Activated CD4-positive, alpha-beta T cell treated with anti-CD3 and anti-CD28 coated beads for 24 hours (primary cell): ENCODE measurements at places on chromosomes 6 and 20.

DNA sequence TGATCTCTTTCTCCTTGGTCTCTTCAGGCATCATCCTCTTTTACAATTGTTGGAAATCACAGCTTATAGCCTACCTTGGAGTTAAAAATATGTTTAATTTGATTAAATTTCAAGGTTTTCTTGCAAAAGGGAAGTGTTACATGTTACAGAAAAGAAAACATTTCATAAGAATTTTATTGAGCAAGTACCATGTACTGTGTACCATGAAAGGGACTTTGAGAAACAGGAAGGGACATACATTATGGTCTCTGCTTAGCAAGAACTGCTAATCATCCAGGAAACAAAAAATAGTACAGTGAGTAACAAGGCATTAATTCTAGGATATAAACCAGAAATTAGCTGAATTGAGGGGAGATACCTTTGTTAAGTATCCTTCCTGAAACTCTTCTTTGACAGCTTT, 145.3 kb upstream of the SPACA1 start:
- DNase-seq = no peak

DNA sequence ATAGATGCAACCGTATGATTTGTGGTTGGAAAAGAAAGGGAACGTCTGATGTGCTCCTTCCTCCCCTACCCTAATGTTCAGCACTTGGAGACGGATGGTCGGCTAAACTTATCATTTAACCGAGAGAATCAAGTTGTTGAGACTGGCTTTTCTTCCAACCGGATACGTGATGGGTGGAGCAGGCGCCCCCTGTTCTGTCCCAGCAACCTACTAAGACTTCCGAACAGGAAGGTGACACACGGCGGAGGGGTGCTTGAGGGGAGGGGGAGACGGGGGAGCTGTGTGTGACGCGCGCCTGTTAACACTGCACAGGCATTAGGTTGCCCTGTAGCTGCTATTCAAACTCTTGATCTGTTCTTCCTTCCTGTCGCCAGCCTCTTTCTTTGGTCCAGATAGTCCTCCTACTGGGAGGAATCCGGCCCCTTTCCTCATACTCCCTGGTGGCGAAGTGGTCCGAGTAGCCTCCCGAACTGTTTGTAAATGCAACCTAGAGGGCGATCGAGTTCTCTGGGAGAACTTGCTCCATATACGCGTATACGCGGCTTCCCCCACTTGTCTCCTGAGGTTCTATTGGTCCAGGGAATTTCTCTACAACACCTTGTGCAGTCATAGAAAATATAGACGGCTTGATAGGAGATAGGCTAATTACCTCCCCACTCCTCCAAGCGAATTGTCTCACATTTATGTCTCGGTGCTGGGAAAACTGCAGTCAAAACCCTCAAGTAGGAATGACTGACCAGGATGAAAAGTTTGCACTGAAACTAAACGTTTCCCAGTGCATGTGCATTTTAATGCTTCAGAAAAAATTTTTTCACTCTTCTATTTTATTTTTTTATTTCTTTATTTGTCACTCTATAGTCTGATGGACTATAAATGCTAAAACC, 126.0 kb upstream of the SLC2A12 start:
- peak; percentile 60 for DNase-seq

- DNase-seq = no peak
Observed at GRCh38 chr6:8041913-8042583, 22.1 kb downstream of the BLOC1S5 start.

- DNase-seq = no peak
Observed at GRCh38 chr6:117459204-117459944, 23.1 kb upstream of the DCBLD1 start.

GRCh38 chr20:17776551-17776950, 76.8 kb downstream of the BANF2 start:
- DNase-seq = no peak

DNA sequence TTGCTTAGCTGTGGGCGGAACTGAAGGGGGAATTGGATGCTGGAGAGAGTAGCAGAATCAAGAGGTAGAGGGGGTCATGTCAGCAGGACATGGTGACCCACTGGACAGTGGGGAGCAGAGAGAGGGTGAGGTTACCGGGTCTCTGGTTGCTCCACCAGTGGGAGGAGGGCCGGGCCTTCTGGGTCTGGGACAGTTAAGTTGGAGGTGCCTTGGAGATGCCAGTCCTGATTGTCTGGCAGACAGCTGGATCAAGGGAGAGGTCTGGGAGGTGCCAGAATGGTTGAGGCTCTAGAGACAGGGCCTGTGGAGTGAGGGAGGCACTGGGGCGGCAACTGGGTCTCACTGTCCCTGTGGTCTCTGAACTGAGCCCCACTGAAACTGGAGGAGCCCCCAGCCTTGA, 24.6 kb downstream of the MANBAL start:
- DNase-seq = no peak

DNA sequence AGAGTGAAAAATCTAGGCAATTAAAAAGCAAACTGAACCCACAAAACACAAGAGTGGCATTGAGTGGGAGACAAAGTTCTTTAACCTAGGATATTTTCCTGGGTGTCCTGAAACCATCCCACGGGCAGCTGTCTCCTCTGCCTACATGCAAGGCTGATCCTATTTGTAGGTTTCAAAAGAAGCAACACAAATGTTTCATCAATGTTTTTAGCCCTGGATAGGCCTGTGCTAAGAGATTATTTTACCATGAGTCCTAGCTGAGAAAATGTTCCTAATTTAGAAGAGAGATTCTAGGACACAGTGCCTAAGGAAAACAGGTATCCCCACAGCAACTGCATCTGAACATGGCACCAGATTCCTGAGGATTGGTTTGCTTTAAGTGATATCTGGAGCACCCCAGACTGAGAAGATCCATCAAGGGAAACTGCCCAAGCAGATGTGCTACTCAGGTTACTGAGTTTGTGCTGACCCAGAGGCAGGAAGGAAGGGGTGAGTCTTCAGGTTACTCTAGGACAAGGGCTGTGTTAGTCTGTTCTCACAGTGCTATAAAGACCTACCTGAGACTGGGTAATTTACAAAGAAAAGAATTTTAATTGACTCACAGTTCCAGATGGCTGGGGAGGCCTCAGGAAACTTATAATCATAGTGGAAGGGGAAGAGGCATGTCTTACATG, 111.6 kb upstream of the UST start:
- DNase-seq = no peak
